ENCODE measurements at places on chromosomes 6 and 20.

- no peak for DNase-seq
Measured at GRCh38 chr6:13304580-13305260, 23.6 kb downstream of the TBC1D7 start.

GRCh38 chr6:142960098-142960497 lies 15.1 kb upstream of the HIVEP2 start:
- DNase-seq = no peak

- DNase-seq = no peak
Measured at GRCh38 chr20:63635431-63636141, 8.7 kb upstream of the GMEB2 start.

DNA sequence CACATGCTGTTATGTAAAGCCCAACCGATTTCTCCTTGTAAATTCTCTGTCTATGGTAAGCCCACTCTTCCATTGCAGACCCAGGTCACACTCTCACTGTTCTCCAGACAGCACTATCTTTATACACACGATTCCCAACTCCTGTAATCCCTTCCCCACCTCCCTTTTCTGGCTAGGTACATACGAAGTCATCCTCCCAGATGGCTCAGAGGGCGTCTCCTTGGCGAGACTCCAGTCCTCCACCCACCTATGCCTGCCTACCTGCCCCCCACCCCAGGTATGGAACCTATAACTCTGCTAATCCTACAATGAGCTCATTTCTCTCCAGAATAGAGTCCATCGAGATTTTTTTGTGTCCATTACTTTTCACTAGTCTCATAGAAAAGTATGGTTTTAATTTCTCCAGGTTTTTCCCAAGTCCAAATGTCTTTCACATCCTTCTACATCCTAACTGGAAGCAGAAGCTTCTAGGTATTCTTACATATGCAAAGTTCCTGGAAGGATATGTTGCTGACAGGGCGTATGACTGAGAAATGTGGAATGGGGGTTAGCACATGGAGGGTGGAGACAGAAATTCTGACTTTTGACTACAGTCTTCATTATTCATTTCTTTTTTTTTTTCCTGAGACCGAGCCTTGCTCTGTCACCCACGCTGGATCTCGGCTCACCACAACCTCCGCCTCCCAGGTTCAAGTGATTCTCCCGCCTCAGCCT lies 22.8 kb downstream of the SCML4 start:
- no peak for DNase-seq

- no peak for DNase-seq
Measured at GRCh38 chr20:7232796-7233195, 465.3 kb downstream of the BMP2 start.

GRCh38 chr6:63787021-63787420 lies 151.4 kb downstream of the PHF3 start:
- no peak for DNase-seq

GRCh38 chr6:107716688-107717089 lies 107.4 kb downstream of the SCML4 start:
- no peak for DNase-seq

- no peak for DNase-seq
Measured at GRCh38 chr6:111672761-111673450, 67.2 kb upstream of the TRAF3IP2 start.

DNA sequence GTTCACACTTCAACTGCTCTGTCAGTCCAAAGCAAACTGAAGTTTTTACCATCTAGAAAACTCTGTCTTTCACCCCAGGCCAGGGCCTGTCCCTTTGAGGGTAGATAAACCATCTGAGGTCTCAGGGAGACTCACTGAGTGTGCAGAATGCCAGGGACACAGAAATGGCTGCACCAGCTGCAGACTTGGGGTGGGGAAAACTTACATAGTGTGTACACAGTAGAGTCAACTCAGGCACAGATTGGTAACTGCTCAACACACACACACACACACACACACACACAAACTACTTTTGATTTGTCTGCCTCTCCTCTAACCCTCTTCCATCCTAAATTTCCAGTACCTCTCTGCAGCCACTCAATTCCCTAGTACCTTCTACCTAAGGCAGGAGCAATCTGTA lies 374.9 kb upstream of the JAG1 start:
- DNase-seq = no peak

DNA sequence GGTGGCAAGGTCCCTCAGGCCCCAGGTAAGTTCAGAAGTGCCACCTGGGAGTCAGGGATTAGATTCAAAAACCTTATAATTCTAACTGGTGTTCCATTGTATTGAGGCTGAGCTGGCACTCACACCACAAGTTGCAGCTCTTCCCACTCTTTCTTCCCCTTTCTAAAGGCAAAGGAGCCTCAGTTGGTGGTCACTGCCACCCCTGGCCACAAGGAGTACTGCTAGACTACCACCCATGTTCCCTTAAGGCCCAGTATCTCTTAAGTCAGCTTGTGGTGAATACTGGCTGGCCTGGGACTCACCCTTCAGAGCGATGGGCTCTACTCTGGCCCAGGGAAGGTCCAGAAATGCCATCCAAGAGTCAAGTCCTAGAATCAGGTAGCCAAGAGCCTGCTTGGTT lies 421.1 kb upstream of the KHDRBS2 start:
- DNase-seq = no peak

GRCh38 chr6:37679539-37680476 lies 17.9 kb downstream of the MDGA1 start:
- no peak for DNase-seq

GRCh38 chr6:131486608-131487007 lies 86.4 kb upstream of the ARG1 start:
- DNase-seq = no peak

DNA sequence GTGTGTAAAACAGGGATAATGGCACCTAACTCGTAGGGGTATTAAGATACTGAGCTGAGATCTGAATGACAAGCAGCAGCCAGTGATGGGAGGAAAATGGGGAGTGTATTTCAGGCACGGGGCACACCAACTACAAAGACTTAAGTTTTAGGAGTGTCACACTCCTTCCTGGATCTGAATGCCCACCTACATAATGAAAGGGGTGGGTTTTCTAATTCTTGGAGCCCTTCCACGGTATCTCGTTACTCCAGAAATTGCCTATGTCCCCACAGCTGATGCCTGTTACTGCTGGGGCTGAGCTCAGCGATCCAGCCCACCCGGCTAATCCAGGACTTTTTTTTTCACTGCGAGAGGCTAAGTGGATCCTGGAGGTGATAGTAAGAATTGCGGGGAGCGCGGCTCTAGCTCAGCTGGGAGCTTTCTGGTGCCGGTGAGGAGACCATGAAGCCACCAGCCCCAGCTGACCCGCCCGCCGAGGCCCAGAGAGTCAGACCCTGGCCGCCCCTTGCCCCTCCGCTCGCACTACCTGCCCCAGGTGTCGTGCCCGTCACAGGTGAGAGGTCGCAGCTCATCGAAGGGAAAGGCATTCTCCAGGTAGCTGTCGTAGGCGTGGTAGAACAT lies 727 bp downstream of the EDEM2 start:
- DNase-seq = no peak

DNA sequence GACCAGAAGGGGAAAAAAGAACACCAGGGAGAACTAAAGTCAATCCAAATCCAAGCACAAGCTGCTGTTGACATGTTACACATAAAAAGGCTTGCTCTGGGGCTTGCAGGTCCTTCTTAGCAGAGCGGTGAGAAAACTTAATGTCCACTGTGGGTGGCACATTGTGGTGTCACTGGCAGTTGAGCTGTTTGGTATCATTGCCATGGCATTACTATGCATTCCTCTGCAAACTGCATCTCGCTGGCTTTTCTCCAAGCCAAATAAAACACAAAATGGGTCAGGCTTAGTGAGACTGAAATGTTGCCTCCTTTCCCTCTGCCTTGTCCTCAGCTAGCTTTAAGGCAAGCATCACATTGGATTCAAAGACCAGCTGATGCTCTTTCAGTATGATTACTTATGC lies 40.9 kb downstream of the LY86 start:
- DNase-seq = no peak

DNA sequence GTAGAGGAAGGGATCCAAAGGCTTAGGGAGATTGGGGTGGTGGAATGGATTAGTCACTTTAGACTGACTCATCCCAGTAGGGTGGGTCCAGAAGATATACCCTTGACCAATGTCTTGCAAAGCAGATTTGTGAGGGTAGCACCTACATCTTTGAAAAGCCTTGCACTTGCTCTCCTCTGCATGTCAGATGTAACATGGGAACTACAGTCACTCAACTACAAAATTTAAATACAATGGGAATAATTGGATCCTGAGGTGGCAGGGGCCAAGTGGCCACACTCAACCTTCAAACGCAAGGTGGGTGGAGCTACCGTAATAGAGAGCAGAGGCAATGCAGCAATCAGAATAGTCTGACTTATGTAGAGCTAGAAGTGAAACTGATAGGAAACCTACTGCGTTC lies 71.2 kb downstream of the ME1 start:
- no peak for DNase-seq

DNA sequence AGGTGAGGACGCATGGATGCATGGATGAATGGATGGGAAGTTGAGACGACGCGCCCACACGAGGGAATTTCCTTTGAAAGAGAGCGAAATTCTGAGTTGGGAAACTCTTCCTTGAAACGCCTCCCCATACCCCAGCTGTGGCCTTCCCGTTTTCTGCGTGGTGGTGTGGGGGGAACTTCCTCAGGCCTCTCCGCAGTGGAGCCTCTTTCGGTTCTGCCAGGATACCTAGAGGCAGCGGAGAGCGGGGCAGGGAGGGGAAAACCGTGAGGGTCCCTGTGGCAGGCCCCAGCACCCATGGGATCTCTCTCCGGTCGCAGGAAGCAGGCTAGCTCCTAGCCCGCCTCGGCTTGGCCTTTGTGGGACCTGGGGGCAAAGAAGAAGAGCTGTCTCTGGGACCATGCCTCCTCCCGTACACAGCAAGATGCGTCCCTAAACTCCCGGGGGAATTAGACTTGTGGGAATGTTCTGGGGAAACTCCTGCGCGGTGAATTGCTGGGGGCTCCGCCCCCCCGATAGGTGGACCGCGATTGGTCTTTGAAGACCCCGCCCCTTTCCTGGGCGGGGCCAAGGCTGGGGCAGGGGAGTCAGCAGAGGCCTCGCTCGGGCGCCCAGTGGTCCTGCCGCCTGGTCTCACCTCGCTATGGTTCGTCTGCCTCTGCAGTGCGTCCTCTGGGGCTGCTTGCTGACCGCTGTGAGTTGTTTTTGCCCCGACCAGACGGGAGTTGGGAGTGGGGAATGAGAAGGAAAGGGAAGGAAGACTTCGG lies at the start of gene CD40:
Gene CD40 (plus strand): TSS at position 611 of the 764 bp plus-strand sequence. CDS start 30 bp downstream, at position 641.
- no peak for DNase-seq

DNA sequence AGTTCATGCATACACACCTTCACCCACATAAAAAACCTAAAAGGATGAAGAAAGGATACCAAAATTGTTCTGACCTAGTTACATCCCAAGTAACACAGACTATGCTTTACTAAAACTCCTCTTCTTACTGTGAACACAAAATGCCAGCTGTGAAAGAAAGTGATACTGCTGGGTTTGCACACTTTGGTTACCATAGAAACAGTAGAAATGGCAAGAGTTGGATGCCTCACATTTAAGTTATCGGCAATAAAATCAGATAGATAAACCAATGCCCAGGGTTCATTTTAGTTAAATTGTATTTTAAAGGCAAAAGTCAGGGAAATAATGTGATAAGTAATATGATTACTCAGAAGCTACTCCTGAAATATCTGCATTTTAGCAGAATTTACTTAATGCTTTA lies 161.9 kb downstream of the CDK19 start:
- DNase-seq = no peak

GRCh38 chr6:98764373-98764911 lies 69.9 kb upstream of the POU3F2 start:
- no peak for DNase-seq

- DNase-seq = no peak
Measured at GRCh38 chr6:50087231-50087954, 37.7 kb upstream of the DEFB112 start.

DNA sequence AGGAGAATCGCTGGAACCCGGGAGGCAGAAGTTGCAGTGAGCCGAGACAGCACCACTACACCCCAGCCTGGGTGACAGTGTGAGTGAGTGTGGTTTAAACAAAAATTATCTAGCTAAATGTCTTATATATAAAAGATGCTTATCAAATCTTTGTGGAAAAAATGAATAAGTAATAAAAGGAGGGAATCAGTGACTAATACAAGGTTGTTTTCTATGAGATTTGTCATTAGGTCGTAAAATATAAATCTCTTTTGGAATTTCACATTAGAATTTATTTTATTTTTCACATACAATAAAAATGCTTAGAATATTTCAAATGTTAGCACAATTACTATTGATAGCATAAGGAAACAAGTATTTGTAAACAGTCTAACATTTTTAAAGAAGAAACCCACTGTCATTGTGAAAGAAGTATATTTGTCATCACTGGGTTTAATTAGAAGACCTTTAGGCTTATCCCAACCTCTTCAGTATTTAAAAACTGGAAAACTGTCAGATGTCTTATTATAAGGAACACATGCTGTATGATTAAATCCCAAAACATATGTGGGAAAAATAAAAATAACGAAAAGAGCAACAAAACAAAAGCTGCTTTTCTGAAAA lies 47.1 kb downstream of the ASCC3 start:
- DNase-seq = no peak

- no peak for DNase-seq
Measured at GRCh38 chr20:41287327-41287726, 30.2 kb downstream of the ZHX3 start.

GRCh38 chr6:11921751-11922150 lies 90.4 kb upstream of the HIVEP1 start:
- no peak for DNase-seq

DNA sequence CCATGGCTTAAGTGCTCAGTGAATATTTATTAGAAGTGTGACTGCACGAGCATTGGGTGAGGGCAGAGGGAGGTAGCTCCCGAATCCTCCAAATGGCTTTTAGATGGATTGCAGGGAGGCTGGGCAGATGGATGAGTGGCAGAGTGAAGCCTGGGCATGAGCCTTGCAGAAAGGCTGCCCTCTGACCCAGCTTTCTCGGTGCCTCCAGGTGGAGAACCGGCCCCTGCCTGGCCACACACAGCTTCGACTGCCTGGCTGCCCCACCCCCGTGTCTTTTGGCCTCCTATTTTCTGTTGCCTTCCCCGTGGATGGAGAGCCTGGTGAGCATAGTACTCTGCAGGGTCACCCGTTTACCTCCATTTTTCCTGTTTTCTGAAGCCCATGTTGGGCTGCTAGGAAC lies 3.4 kb downstream of the VARS2 start:
- DNase-seq = no peak

- no peak for DNase-seq
Measured at GRCh38 chr20:18263723-18264122, 24.6 kb upstream of the ZNF133 start.

- DNase-seq = no peak
Measured at GRCh38 chr20:1370548-1371110, 22.2 kb downstream of the FKBP1A start.

DNA sequence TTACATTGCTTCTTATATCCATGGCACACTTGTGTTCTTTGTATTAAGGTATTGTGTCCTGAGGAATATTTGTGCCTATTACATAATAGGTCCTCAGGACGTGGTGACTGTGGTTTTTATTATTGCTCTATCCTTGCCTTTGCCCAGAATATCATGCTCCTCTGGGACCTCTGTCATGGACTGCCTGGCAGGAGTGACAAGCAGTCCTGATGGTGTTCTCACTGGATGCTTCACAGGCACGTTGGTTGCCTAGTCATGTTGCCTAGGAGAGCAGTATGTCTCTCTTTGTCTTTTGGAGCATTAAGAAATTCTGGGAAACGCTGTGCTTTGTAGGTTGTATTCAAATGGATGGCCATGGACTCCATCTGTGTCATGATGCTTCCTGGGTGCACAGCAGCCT lies 24.7 kb upstream of the MROH8 start:
- DNase-seq = no peak

Measured in cerebellar nuclear complex (tissue), 1 donor.